GM12892 (cell line): ENCODE measurements at places on chromosomes 13 and 19.

GRCh38 chr13:25943658-25944057 is 108.2 kb downstream of the SHISA2 start:
- no peak for DNase-seq

- DNase-seq, result no peak
These were observed 6.3 kb downstream of the SMIM24 start for GRCh38 chr19:3474010-3474409.

- DNase-seq, result no peak
These were observed 23.0 kb downstream of the PDCD5 start for GRCh38 chr19:32603961-32604360.

DNA sequence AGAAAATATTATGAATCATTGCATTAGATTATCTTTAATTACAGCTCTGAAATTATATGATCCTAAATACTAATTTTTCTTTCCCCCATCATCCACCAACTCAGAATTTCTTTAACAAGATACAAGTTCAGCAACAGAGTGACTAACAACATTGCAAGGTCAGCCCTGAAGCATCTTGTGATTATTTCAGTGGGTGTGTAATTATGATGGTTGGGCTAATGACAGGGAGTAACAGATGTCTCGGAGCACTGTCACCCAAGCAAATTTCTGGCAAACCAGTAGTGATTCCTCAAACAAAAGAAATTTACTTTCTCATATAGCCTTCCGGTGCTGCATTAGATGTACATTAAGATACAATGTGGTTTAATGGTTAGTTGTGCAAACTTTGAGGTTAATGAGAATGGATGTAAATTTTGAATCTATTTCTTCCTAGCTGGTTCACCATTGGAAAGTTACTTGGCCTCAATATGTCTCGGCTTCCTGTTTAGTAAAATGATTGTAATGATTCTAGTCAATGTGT is 238.9 kb downstream of the ITGBL1 start:
- no peak for DNase-seq

- DNase-seq, result no peak
These were observed 25.9 kb downstream of the C2CD4C start for GRCh38 chr19:383040-383439.

GRCh38 chr13:92126399-92126798 is 728.0 kb downstream of the GPC5 start:
- no peak for DNase-seq

DNA sequence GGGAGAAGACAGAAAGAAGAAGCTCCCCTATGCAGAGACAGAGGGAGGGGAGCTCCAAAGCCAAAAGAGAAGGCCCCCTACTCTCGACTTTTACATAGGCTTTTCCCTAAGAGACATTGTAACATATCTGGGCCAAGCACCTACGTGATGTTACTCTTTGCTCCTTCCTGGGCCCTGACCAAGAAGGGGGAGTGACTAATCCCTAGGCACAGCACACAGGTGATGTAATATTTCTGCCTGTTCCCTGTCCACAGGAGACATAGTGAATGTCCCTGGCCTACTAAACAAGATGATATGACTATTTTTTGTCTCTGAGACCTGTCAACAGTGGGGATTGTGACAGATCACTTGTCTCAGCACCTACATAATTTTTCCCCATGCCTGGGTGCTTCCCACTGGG is 15.9 kb upstream of the ZNF254 start:
- no peak for DNase-seq

GRCh38 chr13:53250272-53250875 is 221.8 kb downstream of the OLFM4 start:
- DNase-seq, result no peak

GRCh38 chr13:21948769-21949474 is 278.0 kb downstream of the FGF9 start:
- DNase-seq, result no peak

DNA sequence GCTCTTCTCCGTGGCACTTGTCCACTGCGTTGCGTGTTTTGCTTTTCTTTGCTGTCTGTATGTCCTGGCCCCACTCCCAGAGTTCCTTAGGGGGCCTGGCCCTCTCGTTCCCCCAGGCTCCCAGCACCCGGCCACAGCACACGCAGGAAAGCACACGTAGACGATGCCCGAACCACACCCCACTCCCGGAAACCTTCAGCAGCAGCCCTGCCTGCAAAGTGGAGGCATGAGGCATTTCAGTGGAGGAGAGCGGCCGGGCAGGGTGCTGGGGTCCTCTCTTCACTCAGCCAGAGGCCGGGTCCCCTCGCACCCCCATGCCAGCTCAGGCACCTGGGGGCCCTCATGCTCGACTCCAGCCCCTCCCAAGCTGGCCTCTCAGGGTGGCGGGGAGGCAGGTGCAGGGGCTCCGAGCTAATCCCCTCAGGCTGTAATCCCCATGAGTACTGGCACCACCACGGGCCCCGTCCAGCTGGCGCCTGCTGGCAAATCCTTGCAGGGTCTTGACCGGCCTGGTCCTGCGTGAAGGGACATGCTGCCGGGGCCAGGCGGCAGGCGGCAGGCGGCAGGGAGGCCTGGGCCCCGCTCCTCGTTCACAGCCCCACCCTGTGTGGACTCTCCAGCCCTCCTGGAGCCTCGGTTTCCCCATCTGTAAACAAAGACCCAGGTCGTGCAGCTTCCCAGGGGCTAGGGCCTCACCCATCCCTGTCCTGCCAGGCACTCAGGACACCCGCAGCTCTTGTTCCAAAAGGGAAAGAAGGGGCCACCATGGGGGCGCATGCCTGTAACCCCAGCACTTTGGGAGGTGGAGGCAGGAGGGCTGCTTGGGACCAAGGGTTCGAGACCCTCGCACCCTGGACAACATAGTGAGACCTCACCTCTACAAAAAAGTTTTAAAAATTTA is 7.0 kb downstream of the PIP5K1C start:
- no peak for DNase-seq

DNA sequence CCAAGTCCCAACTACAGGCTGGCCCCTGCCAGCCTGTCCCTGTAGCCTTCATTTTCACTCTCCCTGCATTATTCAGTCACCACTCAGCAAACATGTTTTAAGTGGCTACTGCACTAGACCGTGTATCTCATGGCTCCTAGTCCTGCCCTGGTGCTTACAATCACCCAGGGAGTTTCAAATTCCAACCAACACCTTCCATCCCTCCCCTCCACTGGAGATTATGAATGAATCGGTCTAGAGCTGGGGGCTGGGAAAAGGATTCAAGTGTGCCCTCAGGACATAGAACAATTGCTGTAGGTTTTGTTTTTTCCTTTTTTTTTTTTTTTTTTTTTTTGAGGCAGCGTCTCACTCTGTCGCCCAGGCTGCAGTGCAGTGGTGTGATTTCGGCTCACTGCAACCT is 15.0 kb upstream of the TNFAIP8L1 start:
- no peak for DNase-seq

GRCh38 chr13:106597186-106597585 is 29.2 kb upstream of the ARGLU1 start:
- no peak for DNase-seq

DNA sequence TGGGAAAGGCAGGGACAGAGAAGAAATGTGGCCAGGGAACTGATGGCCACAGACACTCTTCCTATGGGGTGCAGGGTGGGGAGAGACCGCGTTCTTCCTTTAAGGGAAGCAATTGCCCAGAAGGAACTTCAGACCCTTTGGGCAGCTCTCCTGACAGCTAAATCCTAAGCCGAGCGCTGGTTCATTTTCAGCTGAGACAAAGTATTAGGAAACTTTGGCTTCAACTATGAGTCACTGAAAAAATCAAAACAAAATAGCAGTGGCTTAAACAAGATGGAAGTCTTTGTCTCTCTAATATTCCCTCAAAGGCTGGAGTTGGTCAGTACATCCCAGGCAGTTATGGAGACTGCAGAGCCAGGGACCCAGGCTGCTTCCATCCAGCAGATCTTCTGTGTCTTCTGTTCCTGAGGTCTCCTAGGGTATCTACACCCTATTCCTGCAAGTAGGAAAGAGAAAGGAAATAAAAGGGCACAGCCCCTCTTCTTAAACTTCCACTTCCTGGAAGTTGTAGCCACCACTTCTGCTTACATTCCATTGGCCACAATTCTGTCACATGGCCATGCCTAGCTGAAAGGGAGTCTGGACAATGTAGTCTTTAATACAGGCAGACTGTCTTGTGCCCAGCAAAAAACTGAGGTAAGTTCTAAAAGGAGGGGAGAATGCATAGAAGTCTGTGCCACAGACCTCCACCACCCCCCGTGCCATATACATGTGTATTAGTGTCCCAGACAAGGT is 163.5 kb downstream of the KATNAL1 start:
- DNase-seq, result no peak

DNA sequence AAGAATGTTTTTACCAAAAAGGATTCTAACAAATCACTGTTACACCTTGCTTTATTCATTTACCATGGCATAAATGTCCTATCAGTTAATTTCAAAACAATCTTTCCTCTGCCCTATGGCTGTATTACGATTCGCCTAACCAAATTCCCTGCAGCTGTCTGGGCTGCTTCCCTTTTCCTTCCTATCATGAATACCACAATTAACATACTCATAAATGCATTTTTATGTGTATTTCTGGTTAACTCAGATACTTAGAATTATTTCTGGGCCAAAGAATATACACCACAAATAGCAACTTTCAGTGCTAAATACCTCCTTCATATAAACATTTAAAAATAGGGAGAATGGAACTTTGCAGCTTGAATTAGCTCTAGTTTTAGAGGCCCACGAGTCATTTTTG is 30.4 kb downstream of the ANKRD10 start:
- no peak for DNase-seq
